Activated T-cell treated with anti-CD3 and anti-CD28 coated beads, Interleukin-2, amount 50 U/mL, for 4 hours (primary cell): ENCODE measurements at places on chromosomes 7 and 10.

- no peak for DNase-seq
Measured at GRCh38 chr10:80485076-80485945, 31.2 kb downstream of the TSPAN14 start.

GRCh38 chr10:79316671-79317431 is 30.4 kb upstream of the PPIF start:
- no peak for DNase-seq

- no peak for DNase-seq
Measured at GRCh38 chr7:92824901-92825480, 11.4 kb downstream of the CDK6 start.

- no peak for DNase-seq
Measured at GRCh38 chr10:101189461-101190401, 39.5 kb downstream of the LBX1 start.

- DNase-seq = no peak
Measured at GRCh38 chr7:88046839-88047573, 113.0 kb downstream of the ADAM22 start.

- DNase-seq = no peak
Measured at GRCh38 chr7:95608359-95609173, 12.2 kb upstream of the PDK4 start.

GRCh38 chr7:150340875-150341262 is 560 bp downstream of the RARRES2 start:
- no peak for DNase-seq

DNA sequence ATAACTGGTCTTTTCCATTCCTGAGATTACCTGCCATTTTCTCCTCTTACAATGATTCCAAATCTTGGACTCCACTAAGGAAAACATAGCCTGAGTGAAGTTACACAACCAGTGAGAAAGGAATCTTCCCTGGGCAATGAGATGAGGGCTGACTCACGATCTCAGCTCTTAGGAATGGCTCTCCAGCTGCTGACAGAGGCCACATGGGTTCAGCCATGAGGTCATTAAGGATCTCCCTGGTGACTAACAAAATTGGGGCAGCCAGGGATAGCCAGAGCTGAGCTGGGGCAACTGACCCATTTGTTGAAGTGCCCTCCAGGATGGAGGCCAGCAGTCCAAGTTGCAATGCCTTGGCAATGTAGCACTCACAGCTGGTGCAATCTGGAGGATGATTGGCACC is 78.7 kb upstream of the MKLN1 start:
- no peak for DNase-seq

DNA sequence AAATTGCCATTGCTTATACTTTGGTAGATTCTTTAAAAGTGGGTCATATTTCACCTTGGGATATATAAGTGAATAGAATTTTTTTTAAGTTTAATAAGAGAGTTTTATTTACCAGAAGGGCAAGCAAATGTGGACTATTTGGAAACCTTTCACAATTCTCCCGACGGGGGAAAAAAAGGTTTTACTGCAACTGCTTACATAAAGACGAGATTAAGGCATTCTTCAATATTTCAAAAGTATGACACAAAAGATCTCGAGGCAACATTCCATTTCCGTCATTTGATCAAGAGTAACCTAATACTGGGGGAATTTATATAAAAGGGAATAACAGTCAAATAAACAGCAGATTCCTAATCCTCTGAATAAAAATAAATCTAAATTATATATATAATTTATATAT is 28.5 kb downstream of the HYCC1 start:
- no peak for DNase-seq

- DNase-seq = no peak
Measured at GRCh38 chr10:13136651-13137050, 24.7 kb upstream of the MCM10 start.

GRCh38 chr7:90988516-90988915 is 275.7 kb upstream of the FZD1 start:
- no peak for DNase-seq

GRCh38 chr7:42549866-42550485 is 313.0 kb upstream of the GLI3 start:
- DNase-seq = no peak

DNA sequence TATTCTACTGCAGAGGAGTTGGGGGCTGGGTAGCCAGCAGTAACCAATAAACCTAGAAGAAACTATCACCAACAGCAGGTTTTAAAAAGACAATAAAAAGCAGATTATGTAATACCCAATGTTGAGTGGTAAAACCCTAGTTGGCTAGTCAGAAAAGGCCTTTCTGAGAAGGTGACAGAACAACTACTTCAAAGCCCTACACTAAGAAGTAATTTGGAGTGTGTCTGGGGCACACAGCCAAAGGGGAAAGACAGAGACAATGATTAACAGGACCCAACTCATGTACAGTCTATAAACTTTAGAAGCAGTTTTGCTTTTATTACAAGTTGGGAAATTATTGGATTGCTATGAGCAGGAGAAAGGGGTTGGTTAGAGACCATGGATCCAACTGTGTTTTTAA is 77.2 kb upstream of the TMEM106B start:
- DNase-seq = no peak

GRCh38 chr10:89926736-89927135 is 225.3 kb downstream of the KIF20B start:
- no peak for DNase-seq

- no peak for DNase-seq
Measured at GRCh38 chr7:37476881-37477450, 28.3 kb upstream of the ELMO1 start.

DNA sequence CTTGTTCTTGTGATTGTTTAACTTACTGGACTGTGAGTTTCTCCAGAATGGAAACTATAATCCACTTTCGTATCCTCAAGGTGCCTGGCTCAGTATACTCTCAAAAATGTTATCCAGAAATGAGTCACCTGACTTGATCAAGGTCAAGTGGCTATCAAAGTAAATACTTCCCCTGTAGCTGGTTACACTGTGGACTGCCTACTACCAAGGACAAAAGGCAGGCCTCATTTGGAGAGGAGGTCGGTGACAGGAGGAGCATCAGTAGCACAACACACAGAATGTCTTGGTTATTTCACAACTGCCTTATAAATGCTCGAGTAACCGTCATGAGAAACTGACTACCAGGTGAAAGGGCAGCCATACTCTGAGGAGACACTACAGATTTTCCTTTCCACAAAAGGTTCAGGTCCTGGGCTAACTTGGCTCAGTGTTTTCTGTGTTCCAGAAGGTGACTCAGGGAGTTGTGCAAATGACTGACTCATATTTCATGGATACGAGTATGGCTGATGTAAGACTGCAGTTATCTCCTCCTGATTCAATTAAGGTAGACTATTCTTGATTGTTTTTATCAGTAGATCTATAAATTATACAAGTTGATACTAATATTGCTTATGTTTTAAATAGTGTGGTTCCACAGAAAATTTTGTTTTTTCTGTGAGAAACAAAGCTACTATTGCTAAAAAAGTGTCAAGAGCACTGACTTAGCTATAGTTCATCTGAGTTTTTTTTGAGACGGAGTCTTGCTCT is 4.2 kb upstream of the CCNY start:
- DNase-seq = no peak

- DNase-seq = peak; percentile 74
Measured at GRCh38 chr10:72274730-72275350, 1.1 kb downstream of the DDIT4 start.

DNA sequence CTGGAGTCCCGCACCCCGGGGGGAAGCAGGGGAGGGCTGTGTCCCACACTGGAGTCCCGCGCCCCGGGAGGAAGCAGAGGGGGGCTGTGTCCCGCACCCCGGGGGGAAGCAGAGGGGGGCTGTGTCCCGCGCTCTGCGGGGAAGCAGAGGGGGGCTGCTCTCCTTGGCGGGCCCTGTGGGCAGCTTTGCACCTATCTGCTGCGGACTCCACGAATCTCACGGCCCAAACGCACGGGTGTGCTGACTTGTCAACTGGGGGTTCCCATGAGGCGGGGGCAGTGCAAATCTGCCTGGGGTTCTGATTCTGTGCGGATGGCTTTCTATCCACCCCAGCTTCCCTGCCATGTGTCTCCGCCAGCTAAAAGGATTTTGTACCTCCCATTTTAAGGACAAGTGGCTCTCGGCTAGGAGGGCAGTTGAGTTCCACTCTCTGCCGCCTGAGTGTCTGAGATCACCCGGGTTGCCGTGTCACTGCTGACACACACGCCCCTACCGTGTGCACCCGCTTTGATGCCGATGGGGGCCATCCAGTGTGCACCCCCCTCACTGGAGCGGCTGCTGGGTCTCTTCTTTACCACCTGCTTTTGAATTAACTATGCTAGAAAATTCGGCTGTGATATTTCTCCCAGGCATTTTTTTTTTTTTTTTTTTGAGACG is 20.5 kb downstream of the GPER1 start:
- DNase-seq = no peak

- DNase-seq = no peak
Measured at GRCh38 chr10:17106991-17107390, 22.6 kb downstream of the CUBN start.

- DNase-seq = no peak
Measured at GRCh38 chr7:85392326-85392725, 205.5 kb upstream of the SEMA3D start.

DNA sequence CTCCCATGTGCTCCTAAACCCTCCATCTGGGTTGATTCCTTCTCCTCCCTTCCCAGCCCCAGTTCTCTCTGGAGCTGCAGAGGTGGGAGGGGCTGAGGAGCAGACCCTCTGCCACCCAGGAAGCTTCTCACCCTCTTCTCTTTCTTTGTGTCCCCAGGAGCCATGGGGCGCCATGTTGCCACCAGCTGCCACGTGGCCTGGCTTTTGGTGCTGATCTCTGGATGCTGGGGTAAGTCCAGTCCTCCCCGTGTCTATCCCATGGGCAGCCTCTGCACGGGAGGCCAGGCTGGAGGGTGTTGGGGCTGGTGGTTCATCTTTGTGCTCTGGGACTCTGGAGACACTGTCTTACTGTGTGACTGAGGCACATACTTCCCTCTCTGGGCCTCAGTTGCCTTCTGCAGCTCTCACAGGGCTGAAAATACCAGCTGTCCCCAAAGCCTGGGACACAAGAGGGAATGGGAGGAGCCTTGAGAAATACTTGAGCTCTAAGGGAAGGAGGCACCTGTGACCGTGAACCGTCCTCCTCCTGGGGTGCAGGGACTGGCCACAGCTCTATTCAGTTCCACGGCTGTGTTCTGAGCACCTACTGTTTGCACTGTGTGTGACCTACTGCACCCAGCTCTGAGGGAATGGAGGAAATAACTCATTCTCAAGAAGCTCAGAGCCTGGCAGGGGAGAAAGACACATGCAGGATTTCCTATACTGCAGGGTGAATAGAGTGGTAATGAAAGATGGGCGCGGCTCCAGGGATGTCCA is 43.1 kb downstream of the CDH23 start:
- no peak for DNase-seq

DNA sequence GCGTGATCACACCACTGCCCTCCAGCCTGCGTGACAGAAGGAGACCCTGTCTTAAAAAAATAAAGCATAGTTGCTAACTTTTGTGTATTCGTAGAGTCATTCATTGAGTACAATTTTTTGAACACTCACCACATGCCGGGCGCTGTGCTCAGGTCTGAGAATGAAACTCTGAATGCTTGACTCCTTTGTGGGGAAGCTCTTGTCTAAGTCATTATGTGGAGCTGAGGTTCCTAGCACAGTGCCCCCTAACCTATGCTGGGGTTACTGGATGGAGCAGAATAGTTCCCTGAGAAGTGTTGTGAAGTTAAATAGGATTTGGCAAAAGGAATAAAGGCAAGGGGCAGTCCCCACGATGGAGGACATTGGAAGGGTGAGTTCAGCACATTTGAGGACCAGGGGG is 123.3 kb downstream of the CELF2 start:
- no peak for DNase-seq

DNA sequence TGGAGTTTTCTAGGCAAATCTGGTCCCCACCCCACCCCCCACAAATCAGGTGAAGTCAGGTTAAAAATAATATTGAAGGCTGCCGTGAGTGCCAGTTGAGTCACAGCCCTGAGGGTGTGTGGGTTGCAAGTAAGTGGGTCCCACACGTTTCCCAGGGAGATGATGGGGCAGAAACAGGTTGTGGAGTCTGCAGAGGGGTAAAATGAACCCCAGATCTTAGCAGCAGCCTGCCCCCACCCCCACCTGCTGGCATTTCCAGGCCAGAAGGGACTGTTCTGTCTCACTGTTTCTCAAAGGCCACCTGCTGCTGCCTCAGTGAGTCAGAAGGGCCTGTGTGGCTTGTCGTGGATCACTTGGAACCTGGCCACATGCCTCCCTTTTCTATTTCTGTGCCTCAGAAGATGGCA is 59.8 kb upstream of the SMNDC1 start:
- peak; percentile 41 for DNase-seq

- DNase-seq = peak; percentile 47
Measured at GRCh38 chr10:113680190-113681111, 739 bp downstream of the CASP7 start.

- no peak for DNase-seq
Measured at GRCh38 chr7:134514663-134515062, 12.7 kb upstream of the AKR1B10 start.

GRCh38 chr10:452512-453426 is 236.7 kb downstream of the DIP2C start:
- no peak for DNase-seq

GRCh38 chr10:126387931-126388911 is at the start of gene ADAM12:
ADAM12 (minus strand) TSS chr10:126388477; CDS start chr10:126388145, 332 bp downstream.
- no peak for DNase-seq

DNA sequence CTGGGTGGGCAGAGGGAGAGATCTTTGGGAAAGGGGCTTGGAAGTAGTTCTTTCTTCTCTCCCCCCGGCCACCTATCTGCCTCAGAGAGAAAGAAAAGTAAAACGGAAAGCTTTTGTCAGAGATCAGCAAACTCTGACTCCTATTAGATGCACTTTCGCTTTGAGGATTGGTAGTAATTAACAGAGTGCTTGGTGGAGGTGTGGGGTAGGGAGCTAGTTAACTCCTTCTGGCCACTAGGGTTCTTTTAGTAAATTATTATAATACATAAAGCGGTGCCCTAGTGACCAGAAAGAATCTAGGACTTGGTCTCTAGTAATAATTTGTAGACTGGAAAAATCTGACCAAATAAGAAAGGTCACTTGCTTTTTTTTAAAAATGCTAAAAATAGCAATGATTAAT is 54.6 kb downstream of the CPVL start:
- no peak for DNase-seq

DNA sequence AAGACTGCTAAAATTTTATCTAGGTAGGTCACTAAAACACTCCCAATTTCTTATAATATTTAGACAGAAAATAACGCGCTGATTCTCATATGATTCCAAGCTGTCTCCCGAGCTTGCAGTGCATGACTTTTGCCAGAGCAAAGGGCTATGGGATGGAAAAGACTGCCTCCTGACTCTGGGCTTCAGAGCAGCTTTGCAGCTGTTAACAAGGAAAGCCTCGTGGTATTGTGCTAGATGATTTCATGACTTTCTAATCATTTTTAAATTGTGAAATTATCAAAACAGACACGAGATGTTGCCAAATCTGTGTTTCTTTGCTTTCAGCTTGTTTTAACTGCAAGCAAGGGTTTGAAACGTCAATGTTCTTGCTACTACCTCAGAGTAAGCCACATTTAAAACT is 238.3 kb downstream of the AGMO start:
- DNase-seq = no peak
